Right lung (tissue), 10 donors: ENCODE measurements at places on chromosomes 1 and 21. TPM values are rescaled to one million over a fixed set of nuclear protein-coding genes. Genes with fewer than 3 reads are reported as not detected.

Gene TFF2
- polyA plus RNA-seq = not detected

Gene FABP3
- 6.8 TPM for polyA plus RNA-seq

Gene ITLN2
- polyA plus RNA-seq = not detected

Gene RNASEL
- polyA plus RNA-seq = 8.7 TPM

DNA sequence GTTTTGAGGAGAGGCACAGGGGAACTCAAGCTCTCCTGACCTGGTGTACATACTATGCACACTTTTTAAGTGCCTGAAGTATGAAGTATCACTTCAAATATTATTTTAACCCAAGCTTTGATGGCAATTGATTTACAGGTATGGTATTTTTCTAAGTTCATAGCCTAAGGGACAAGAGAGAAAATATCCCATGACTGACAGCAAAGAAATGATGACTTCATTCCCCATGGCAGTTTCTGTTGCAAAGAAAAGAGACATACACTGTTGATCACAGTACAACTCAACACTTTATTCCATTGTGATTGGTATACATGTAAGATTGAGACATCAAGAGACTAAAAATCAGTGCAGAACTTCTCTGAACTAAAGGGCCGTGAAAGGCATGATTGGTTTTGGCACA lies 41.8 kb upstream of the BCL10 start:
- DNase-seq = no peak

- DNase-seq = no peak
Measured at GRCh38 chr1:7511381-7511780, 259.7 kb upstream of the VAMP3 start.

DNA sequence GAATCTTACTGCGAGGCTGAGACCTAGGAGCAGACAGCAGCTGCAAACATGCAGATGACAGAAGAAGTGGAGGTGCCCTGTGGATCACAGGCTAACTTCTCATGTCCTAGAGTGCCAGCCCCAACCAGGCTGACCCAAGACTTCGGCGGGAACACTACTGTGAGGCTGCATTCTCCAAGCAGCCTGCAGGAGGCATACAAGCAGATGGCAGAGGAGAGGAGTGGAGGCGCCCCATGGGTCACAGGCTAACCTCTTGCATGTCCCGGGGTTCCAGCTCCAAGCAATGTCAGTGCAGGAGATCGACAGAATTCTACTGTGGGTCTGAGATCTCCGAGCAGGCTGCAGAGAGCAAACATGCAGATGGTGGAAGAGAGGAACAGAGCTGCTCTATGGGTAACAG lies 98.1 kb upstream of the ZNF678 start:
- no peak for DNase-seq
